ENCODE measurements at places on chromosomes 16 and 17. TPM values are rescaled to one million over a fixed set of nuclear protein-coding genes. Genes with fewer than 3 reads are reported as not detected.

The SMTNL2 gene
- total RNA-seq, result not detected

The HSD17B1 gene
- 13.0 TPM for total RNA-seq

The SGF29 gene
- 23.5 TPM for total RNA-seq

- H3K27me3 ChIP-seq, result no peaks in the 10 kb centered on the region
- H3K36me3 ChIP-seq, result no peaks in the 10 kb centered on the region
- DNase-seq, result no peak
Observed at GRCh38 chr16:87288753-87289362, 28.3 kb downstream of the C16orf95 start.

GRCh38 chr17:41939693-41940090, 9.3 kb downstream of the ODAD4 start:
- no peak overlapping the region for H3K27ac ChIP-seq
- H3K27me3 ChIP-seq, result peaks cover 12% of the 10 kb centered on the region
- DNase-seq, result no peak
- no peaks in the 10 kb centered on the region for H3K36me3 ChIP-seq
